ENCODE measurements at places on chromosomes 4 and X.

DNA sequence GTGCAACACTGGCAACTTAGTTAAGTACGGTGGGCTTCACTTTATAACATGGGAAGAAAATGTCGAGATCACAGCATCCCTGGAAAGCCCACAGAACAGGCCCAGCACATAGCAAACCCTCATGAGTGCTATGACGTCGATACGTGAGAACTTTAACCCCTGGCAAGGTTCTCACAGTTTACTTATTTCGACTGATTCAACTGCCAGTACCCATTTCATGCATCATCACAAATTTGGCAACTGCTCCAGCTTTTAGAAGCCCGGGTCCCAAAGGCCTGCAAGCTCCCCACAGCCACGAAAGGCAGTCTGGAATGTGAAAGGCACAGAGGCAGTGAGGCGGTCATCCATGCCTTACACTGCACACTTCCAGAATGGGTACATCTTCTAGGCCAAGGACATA, 41.2 kb downstream of the RELL1 start:
- DNase-seq: no peak

DNA sequence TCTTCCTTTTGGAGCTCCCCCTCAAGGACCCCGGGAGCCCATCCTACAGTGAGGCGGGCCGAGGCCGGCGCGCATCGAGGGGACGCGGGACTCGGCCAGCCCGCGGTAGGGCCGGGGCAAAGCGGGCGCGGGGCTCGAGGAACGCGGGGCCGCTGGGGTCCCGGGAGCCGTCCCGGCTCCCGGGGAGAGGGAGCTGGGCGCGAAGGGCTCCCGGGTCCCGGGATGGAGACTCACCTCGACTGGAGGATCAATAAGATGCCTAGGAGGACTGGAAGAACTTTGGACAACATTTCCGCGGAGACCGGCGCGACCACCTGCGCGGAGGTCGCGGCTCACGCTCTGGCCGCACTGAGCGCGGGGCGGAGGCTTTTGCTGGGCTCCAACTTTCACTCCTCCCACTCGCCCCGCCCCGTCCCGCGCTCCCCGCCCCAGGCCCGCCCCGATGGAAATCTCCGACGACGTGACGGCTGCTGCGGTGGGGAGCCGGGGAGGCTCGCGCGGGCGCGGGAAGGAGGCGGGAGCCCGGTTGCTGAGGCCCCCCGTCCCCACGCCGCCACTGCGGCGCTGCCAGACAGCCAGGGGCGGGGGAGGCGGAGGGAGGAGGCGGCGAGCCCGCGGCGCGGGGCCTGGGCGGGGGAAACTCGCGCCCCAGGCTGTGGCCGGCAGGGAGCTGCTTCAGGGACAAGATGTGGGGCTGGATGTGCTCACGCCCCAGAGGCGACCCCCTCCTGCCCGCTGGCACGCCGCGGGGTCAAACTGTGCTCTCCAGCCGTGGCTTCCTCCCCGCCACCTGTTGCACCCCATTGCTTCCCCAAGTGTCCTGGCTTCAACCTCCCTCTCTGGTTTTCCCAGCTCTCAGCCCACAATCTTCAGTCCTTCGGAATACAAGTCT, at the start of gene GABRE:
TSS of gene GABRE (minus strand) at position 341 of the 892 bp plus-strand sequence. CDS start at position 290, 51 bp downstream.
- no peak for DNase-seq

DNA sequence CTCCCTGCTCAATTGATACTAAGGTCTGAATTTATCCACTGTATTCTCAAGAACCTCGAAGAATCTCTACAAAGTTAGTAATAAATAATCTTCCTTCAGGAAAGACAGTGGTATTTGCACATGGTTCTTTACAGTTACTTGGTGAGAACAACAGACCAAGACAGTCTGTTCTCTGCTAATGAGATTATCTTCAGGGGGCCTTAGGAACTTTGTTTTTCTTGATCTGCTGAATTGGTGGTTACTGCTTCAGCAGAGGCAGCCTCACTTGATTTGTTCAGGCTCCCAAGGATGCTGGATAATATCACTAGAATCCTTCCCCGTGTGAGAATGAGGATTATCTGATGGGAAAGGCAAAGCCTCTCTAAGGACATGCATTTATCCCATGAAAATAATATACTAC, 64.8 kb downstream of the CBR4 start:
- no peak for DNase-seq

DNA sequence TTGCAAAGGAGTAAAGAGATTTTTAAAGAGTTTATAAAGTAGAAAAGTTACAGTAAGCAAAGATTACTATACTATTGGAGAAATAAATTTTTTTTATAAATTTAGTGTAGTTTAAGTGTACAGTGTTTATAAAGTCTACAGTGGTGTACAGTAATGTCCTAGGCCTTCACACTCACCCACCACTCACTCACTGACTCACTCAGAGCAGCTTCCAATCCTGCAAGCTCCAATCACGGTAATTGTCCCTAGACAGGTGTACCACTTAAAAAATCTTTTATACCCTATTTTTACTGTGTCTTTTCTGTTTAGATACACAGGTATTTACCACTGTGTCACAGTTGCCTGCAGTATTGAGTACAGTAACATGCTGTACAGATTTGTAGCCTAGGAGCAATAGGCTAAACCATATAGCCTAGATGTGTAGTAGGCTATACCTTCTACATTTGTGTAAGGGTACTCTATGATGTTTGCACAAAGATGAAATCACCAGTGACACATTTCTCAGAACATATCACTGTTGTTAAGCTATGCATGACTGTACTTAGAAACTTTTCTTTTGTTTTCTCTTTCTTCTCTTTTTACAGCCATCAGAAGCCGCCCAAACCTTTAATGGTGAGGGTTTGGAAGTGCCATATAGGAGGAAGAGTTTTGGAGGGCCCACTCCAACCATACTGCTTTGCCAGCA, 11.8 kb upstream of the SH3RF1 start:
- no peak for DNase-seq

- DNase-seq: no peak
Measured at GRCh38 chrX:8675006-8675630, 56.8 kb downstream of the ANOS1 start.

DNA sequence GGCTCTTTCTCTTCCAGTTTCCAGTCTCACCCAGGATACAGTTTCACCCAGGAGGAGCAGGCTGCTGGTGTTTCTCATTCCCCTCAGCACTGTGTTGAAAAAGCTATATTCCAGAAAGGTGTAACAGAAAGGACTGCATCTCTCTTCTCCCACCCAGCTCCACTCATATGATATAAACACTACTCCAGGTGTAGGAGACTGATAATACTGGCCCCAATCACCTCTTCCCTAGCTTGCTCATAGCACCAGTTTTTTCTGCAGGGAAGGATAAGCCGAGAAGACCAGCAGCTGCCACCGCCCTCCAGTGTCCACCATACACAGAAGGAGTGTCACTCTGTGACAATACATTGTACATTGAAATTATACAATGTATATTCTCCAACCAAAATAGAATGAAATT, 105.5 kb upstream of the STK26 start:
- DNase-seq: no peak

All from hypothalamus (tissue), 51 donors.